Endodermal cell (in vitro differentiated cells): ENCODE measurements at places on chromosomes 7 and 10.

DNA sequence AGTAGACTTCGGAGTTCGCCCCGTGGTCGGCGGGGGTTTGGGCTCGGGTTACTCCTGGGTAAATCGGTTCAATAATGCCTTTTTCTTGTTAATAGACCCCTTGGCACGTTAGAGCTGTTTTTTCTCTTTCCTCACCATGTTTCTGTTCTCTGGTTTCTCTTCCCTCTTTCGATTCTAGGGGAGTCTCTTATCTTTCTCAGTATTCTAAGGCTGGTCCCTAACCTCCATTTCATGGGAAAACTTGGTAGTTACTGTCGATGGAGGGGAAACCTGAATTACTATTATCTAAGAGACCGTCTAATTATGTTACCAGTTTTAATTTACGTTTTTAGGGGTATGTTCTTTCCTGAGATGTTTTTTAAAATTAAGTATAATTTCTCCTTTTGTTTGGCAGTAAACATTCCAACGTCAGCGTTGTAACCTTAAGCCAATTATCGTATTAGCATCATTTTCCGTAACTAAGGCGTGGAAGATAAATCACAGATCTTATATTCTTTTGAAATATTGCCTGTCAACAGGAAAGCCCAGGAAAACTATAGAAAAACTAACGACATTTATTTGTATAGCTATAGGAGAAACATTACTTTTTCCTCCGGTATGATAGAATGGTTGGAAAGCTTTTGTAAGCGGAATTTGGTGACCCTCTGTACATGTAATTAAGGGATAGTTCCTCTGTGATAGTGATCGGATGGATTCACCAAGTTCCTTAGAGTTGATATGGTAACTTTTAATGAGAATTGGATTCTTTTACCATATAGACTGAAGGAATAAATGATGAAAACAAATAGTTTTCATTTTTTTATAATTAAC lies 847 bp downstream of the BTAF1 start:
- DNase-seq: no peak

DNA sequence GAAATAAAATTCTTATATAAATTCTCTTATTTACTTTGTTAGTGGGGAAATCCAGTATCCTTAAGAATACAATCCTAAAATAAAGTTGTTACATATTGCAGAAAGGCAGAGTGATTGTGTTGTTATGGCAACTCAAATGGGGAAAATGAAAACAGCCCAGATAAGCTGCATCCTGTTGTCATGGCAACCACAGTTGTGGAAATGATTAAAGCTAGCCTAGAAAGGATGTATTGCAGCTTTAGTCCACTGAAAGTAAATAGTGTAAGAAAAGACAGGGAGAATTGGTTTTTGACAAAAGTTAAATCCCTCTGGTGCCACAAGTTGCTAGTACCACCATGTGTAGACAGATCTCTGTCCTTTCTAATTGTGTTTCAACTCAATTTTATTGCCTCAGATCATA lies 43.2 kb downstream of the BTRC start:
- DNase-seq: no peak

DNA sequence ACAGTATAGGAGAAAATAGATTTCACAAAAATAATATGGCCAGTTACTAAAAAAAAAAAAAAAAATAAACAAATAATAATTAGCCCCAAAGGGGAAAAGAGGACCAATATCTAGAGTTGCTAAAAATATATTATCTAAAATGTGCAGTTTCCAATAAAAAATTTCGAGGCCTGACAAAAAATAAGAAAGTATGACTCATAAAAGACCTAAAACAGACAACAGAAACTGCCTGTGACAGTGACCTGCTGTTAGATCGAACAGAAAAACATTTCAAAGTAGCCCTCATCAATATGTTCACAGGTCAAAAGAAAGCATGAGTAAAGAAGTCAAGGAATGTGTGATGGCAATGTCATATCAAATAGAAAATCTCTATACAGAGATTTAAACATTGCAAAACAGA lies 11.8 kb upstream of the TSPAN12 start:
- no peak for DNase-seq

- no peak for DNase-seq
Observed at GRCh38 chr10:79249186-79250121, 97.8 kb upstream of the PPIF start.

GRCh38 chr10:130857631-130858295 lies 453.8 kb downstream of the TCERG1L start:
- peak; percentile 24 for DNase-seq

- DNase-seq: no peak
Observed at GRCh38 chr10:28545967-28546644, 13.2 kb downstream of the WAC start.

DNA sequence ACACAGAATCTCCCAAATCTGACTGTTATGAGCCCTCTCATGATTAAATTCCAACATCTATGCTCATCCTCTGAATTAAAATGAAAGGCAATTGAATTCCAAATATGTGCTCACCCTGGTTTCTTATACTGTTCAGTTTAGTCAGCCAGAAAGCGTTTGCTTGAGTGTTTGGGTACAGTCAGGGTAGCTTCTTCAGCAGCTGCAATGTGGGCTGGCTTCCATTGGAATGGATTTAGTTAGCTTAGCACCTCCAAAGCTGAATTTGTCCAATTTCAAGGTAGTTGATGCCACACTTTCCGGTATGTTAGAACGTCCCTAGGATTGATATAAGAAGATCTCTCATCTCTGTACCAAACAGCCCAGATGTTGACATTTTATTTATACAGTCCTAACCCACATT lies 9.3 kb downstream of the KLHL7 start:
- no peak for DNase-seq

- DNase-seq: no peak
Observed at GRCh38 chr7:138700857-138701536, at the start of gene SVOPL. TSS of gene SVOPL (minus strand) at chr7:138701362. CDS start at chr7:138679045, 22,317 bp downstream.

DNA sequence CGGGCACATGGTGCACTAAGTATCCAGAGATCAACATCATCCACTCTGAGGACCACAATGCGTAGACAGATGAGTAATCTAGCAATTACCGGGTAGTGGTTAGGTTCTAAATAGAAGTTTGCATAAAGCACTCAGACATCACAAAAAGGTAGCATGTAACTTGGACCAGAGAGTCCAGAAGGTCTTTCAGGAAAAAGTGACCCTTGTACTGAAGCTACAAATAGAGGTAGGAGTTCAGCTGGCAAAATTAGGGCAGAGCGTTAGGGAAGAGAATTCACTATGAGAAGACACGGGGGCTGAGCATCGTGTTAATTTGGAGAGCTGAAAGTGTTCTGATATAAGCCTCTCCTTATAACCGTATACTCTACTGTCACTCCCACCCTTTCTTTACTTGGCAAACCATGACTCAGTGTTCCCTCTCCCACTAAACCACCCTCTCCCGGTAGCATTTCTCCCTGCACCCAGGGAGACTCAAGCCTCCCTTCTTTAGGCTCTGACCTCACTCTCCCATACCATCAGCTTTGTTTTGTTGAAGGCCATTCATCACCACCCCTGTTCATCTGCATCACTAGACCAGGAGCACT lies 222.2 kb upstream of the FZD1 start:
- DNase-seq: no peak

GRCh38 chr7:51141451-51142003 lies 175.1 kb downstream of the COBL start:
- DNase-seq: peak; percentile 78

GRCh38 chr10:42930516-42931192 lies 146.2 kb upstream of the RET start:
- DNase-seq: no peak

GRCh38 chr7:116863936-116864500 lies 1.6 kb downstream of the CAPZA2 start:
- no peak for DNase-seq

DNA sequence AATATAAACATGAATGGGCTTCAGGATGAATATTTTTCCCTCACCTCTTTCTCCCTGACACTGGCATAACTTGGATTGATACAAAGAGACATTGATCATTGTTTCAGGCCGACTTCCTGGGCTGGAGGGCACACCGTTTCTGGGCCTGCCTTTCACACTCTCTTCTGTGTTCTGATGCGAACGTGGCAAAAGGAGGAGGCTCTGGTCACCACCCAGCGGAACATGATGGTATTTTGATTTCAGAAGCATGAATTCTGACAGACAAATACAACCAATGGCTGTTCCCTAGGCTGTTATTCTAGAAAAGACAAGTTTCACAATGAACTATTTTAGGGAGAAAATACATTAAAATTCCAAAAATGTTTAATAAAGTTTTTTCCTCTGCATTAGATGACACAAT lies 534.5 kb upstream of the MKI67 start:
- no peak for DNase-seq

DNA sequence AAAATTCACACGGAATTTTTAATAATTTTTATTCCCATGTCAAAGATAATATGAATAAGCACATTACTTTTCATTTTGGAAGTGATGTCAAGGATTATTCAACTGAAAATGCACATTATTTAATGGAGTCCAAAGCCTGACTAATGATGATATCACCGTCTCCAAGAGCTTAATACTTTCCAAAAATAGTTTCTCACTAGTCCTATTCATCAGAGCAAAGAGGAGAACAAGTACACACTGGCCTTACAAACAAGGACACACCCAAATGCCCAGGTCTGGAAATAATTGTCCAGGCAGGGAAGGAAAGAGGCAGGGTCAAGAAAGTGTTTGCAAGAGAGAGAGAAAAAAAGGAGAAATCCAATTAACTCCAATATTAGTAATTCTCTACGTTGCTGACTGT lies 216.8 kb upstream of the CCDC6 start:
- no peak for DNase-seq

GRCh38 chr10:3624367-3624766 lies 160.6 kb downstream of the KLF6 start:
- DNase-seq: no peak

GRCh38 chr10:119431773-119432135 lies 110.8 kb downstream of the RGS10 start:
- DNase-seq: no peak

DNA sequence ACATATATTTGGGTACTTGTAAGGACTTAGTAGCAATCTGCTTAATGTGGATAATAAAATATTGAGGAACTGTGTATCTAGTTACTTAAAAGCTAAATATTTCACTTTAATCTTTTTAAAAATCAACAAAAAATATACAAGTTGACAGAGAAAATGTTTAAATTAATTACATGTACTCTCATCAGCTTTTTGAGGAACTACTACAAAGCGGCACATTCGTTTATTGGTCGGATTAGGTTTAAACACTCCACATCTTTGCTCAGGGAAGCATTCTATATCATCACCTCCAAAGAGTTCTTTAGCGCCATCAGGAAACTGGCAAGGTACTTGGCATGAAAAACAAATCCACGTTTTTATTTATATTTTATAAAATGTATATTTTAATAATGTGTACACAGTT lies 1.6 kb downstream of the ATOH7 start:
- no peak for DNase-seq

DNA sequence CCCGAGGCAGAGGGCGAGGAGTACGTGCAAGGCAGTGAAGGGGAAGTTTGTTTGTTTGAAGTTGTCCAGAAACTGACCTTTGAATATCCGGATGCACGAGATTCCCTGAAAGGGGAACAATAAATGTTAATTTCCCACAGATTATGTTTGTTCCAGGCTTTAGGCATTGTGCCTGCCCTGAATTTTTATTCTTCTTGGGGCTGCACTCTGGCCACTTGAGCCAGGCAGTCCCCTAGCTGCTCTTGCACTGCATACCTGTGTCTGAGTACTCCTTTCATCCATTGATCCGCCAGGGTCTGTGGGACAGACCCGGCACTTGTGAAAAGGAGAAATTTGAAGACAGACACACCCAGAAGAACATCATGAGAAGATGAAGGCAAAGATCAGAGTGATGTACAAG lies 343.5 kb upstream of the FOXK1 start:
- DNase-seq: no peak

- no peak for DNase-seq
Observed at GRCh38 chr10:132965411-132966057, 23.2 kb upstream of the CFAP46 start.

DNA sequence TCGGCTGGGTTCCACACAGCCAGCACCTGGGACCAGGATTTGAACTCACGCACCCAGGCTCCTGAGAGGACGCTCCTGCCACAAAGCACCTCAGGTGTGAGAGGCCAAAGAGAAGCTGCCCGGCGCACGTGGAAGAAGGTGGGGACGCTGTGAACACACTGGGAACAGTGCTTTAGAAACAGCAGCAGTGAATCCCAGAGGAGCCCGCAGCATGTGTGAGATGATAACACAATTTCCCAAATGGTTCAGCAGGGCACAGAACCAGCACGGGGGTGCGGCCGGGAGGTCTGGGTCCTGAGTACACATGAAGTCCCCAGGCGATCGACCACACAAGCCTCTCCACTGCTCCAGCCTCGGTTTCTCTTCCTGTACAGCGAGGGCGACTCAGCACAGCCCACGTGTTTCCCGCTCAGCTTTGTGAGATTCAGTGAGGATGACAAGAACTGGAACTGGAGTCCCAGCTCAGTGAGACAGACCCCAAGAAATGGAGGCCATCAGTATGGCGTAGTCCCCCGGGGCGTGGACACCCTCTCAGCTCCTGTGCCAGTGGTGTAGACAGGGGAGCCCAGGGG lies 188.3 kb downstream of the MAD1L1 start:
- no peak for DNase-seq

GRCh38 chr10:130337305-130337640 lies 201.1 kb downstream of the GLRX3 start:
- no peak for DNase-seq

DNA sequence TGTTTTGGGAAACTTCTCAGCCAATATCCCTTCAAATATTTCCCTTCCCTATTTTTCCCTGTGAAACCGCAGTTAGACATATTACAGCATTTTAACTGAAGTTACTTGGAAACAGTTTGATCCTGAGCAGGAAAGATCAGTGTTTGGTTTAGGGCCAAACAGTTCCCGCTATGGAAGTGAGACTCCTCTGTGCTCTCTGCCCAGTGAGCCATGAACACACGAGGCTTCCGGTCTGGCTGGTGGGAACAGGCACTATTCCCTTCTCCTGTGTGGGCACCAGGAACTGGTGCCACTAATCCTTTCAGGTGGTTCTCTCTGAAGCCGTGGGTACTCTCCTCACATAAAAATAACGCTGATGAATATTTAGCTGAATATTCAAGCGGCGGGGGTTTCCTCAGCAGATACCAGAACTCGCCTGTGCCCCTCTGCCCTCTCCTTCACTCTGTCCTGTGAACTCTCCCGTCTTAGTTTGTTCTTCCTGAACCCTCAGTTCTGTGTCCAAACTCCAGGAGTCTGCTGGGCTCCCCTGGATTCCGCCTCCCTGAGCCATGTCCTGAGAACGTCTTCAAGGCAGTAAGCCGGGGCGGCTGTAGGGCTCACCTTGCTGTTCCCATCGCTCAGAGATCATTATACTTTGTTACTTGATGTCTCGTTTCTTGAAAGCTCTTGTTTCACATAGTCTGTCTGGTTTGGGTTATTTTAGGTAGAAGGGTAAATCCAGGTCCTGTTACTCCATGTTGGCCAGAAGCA lies 25.7 kb downstream of the FOXL3 start:
- no peak for DNase-seq

DNA sequence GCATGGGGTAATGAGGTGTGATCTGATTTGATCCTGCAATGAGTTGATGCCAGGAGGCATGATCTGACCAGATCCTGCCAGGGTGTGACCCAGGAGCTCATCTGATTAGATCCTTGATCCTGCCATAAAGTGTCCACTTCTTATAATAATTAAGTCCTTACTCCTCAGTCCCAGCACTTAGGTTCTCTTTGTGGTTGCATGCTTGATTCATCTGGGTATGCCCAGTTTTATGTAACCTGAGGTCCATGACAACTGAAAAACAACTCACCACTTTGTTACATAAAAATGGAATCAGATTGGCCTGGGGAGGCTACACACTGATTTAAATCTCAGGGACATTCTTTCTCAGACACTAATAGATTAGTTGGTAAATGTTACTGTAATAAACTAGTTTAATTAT lies 19.1 kb downstream of the ACADSB start:
- DNase-seq: no peak
